ENCODE measurements at places on chromosomes 12 and 14. TPM values are rescaled to one million over a fixed set of nuclear protein-coding genes. Genes with fewer than 3 reads are reported as not detected.

GRCh38 chr12:14769466-14769968, 33.8 kb downstream of the WBP11 start:
- DNase-seq, result peak; percentile 48

DNA sequence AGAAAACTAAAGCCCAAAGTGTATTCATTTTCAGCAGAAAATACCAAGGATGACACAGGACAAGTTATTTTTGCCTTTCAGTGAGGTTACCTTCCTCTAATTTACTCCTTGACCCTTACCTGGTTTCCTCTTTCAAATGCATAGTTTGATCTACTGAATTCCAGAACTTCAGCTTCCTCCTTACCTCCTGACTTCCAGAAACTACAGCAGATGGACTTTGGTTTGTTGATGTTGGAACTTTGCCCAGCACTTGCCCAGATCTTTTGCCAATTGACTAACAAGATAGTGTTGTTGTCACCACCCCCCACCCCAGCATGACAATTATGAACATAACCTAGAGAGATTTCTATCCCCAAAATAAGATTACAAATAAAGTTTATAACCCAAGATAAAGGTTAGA, 63.2 kb downstream of the NAV3 start:
- peak; percentile 83 for DNase-seq

DNA sequence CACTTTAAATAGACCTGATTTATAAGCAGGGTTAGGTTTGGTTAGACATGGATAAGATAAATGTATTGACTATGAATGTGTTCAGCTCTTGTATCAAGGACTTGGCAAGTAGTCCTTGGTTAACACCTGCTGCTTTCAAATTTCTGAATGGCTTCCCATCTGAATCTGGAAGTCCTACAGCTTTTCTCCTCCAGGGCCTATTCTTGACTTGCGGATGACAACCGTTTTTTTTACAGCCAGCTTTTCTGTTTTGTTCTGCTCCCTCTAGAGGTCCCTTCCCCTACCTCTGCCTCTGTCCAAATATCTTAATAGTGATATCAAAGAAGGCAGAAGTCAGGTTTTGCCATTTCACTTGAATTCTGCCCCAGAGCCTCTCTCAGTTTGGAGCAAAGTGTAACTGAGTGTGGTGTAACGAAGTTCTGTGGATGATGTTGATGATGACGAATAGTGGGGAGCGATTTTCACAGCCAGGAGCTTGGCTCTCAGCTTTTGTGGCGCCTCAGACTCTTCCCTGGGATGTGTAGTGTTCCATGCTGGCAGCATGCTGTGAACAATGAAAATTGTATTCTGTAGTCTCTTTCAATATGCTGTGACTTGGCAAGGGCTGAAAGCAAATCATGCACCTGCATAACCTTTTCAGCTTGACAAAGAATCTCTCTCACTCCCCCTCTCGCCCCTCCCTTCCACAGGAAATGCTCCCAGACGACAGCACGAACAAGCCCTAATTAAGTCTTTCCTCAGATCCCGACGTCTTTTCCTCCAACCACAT, 5.0 kb upstream of the SLC4A8 start:
- DNase-seq, result peak; percentile 56

Gene ACSM4
- not detected for total RNA-seq

- no peak for DNase-seq
Observed at GRCh38 chr14:70718383-70719118, 76.8 kb downstream of the TTC9 start.

- no peak for DNase-seq
Observed at GRCh38 chr12:66255737-66256136, 46.6 kb upstream of the HELB start.

DNA sequence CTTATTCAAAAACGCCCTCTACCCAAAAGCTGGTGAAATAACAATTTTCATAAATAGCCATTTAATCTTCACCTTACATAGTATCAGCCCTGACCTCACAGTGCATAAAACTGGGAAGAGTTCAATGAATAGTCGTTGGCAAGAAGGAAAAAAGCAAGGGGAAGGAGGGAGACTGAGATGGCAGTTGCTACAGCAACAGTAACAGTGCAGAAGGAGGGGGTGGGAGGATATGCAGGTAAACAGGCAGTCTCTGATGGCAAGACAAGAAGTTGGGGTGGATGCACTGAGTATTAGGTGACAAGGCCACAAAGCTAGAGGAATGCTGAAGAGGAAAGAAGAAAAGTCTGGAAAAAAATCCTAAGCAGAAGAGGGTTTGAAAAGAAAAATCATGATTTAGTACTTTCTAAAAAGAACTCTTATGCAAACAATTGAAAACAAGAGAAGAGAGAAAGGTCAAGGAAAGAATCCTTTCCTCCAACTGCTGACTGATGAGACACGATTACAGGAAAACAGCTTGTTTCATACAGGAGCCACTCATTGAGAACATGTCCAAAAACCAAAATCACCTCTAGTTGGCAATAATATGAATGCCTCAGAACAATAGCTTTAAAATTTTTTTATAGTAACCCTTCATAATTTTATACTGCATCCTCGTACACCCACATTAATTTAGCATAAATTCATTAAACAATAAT, 56.0 kb downstream of the DCAF5 start:
- peak; percentile 17 for DNase-seq

GRCh38 chr14:71261206-71261605, 353.9 kb downstream of the PCNX1 start:
- no peak for DNase-seq

- DNase-seq, result peak; percentile 11
Observed at GRCh38 chr14:65332141-65332871, 80.2 kb upstream of the FUT8 start.

Gene GPR135
- total RNA-seq, result 0.47 TPM

Gene DAO
- total RNA-seq, result not detected

DNA sequence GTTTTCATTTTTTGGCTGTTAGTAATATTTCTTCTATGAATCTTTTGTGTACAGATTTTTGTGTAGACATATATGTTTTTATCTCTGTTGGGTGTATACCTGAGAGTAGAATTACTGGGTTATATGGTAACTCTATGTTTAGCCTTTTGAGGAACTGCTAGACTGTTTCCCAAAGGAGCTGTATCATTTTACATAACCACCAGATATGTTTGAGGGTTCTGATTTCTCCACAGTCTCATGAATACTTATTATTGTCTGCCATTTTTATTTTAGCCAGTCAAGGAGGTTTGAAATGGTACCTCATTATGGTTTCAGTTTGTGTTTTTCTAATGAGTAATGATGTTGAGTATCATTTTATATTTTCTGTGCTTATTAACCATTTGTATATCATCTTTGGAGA, 1.9 kb downstream of the PCNX4 start:
- no peak for DNase-seq

GRCh38 chr12:94663071-94663470, 12.7 kb upstream of the TMCC3 start:
- DNase-seq, result no peak

Gene SLC25A21
- 0.74 TPM for total RNA-seq

Gene TULP3
- total RNA-seq, result 24.0 TPM
